CD4-positive, alpha-beta T cell treated with Interleukin-6 at 100 ng/mL for 8 hours (primary cell): ENCODE measurements at places on chromosomes 3 and 15.

GRCh38 chr3:105525531-105525930 is 158.8 kb downstream of the ALCAM start:
- no peak for DNase-seq

- no peak for DNase-seq
Observed at GRCh38 chr15:96264801-96265515, 65.5 kb upstream of the NR2F2 start.

GRCh38 chr3:70519913-70520659 is 207.6 kb upstream of the MDFIC2 start:
- no peak for DNase-seq

- DNase-seq: no peak
Observed at GRCh38 chr3:120114981-120115380, 20.7 kb upstream of the GSK3B start.
